ENCODE measurements at places on chromosomes 11 and 22. TPM values are rescaled to one million over a fixed set of nuclear protein-coding genes. Genes with fewer than 3 reads are reported as not detected.

- DNase-seq = peak; percentile 38
Observed at GRCh38 chr22:48942698-48943566, 884.7 kb downstream of the BRD1 start.

DNA sequence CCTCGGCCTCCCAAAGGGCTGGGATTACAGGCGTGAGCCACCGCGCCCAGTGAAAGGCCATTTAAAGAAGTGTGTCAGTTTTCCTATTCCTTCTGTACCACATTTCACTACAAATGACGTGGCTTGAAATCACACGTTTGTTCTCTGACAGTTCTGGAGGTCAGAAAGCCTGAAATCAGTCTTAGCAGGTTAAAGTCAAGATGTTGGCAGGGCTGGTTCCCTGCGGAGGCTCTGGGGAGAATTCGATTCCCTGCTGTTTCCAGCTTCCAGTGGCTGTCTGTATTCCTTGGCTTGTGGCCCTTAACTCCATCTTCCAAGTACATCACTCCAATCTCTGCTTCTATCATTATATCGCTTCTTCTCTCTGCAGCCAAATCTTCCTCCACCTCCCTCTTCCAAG is 383.2 kb downstream of the LARGE1 start:
- DNase-seq = no peak

DNA sequence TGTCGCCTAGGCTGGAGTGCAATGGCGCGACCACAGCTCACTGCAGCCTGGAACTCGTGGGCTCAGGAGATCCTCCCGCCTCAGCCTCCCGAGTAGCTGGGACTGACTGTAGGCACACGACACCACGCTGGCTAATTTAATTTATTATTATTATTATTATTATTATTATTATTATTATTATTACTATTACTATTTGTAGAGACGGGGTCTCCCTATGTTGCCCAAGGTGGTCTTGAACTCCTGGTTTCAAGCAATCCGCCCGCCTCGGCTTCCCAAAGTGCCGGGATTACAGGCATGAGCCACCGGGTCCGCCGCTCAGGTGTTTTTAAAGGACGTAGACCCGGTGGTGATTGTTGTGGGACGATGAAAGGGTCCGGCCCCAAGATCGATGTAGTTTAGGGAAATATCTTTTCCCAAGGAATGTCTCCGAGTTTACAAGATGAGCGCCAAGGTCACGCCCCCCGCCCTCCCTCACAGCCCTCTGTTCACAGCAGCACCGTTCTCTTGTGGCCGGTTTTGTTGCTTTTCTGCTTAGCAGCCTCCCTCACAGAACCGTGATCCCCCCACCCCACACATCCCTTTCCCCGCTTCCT is 728 bp upstream of the POGLUT3 start:
- no peak for DNase-seq

- no peak for DNase-seq
Observed at GRCh38 chr11:64419818-64420485, 61.0 kb downstream of the RPS6KA4 start.

GRCh38 chr22:44940130-44940529 is 69.7 kb downstream of the PHF21B start:
- DNase-seq = no peak

Gene PLAAT5
- 61.9 TPM for total RNA-seq

Gene SCO2
- 4.3 TPM for total RNA-seq

Gene OR10D3
- total RNA-seq = not detected
